COR-L47 (cell line): ENCODE measurements at places on chromosomes 3 and 15.
A peak's percentile ranks its signal among the peaks of the same experiment; 100 is the strongest.

- DNase-seq: no peak
Measured at GRCh38 chr3:16174389-16174788, at the start of gene GALNT15. TSS of gene GALNT15 (plus strand) at chr3:16174680. CDS start at chr3:16175152, 472 bp downstream.

- no peak for DNase-seq
Measured at GRCh38 chr3:31579828-31580227, 47.1 kb downstream of the STT3B start.

DNA sequence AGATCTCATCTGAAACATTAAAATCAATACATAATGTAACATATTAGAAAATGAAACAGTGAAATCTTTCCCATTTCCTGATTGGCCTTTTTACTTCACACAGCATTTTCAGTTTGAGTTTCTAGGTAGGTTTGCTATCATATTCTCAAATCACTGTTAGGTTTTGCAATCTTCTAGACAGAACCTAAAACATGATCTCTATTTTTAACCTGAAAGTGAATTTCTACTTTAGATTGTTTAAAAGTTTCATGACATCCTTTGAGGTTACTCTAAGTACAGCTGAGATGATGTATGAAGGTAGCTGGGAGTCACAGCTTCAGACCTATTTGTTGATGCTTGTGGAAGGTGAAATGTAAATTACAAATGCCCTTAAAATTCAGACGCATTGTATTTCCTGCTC lies 118.4 kb upstream of the GPR149 start:
- no peak for DNase-seq

- DNase-seq: no peak
Measured at GRCh38 chr3:39062180-39062579, 10.4 kb downstream of the WDR48 start.

DNA sequence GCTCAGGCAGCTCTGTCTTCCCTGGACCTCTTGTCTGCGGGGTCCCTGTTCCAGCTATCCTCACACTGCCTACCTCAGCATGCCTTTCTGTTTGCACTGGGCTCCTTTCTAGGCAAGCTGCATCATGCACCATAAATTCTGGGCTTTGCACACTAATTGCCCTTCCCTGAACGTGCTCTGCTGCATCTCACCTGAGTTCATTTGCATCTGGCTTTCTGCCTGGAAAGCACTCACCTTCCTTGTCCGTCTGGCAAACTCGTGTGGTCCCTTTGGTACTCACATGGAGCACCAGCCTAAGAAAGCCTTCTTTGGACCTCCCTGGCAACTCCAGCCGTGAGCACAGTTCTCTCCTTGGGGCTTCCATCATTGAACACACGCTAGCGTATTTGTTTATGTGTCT lies 365.6 kb downstream of the SV2B start:
- peak; percentile 49 for DNase-seq

DNA sequence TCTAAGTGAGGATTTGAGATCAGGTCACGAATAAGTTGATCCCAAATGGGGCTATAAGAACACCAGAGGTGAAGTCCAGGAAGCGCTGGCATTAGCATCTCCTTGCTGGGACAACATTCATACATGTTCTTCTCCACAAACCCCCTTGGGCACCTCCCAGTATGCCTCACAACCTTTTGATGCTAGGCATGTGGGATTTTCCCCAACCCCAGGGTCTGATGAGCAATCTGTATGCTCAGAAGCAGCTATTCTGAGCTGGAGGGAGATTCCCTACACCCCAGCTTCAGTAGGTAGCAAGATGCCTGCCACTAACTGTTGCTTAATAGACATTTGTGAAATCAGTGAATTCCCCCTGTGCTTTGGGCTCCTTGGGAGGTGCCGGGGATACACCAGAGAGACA lies 32.2 kb downstream of the SLC6A11 start:
- DNase-seq: no peak

DNA sequence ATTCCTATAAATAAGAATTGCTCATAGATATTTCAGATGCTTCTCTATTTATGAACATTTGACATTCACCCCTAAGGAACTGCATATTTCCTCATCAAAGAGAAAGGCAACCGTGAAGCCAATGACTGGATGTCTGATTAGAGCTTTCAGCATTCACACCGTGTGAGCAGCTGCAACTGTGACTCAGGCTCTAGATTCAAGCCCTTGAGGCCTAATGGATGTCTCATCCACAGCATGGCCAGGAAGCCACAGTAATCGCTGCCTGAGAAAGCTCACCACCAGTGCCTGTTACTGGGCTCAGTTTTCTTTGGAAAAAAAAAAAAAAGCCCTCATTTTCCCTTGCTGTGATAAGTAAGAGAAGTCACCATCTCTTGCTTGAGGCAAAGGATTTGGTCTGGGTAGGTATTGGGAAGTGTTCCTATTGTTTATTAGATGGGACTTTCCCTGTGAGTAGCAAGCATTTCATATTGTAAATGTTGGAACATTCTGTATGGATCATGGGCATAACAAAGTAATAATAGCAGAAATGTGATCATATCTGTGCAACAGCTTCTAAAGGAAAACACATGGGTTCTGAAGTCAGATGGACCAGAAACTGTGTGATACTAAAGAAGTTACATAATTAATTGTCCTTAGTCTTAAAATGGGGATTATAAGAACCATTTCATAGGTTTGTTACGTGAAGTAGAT lies 783.7 kb downstream of the AGBL1 start:
- no peak for DNase-seq

- peak; percentile 31 for DNase-seq
Measured at GRCh38 chr3:165339753-165340152, 143.6 kb upstream of the SLITRK3 start.

GRCh38 chr15:75468913-75469598 lies 17.6 kb upstream of the SIN3A start:
- DNase-seq: no peak

GRCh38 chr3:4805662-4806061 lies 173.6 kb upstream of the BHLHE40 start:
- no peak for DNase-seq

DNA sequence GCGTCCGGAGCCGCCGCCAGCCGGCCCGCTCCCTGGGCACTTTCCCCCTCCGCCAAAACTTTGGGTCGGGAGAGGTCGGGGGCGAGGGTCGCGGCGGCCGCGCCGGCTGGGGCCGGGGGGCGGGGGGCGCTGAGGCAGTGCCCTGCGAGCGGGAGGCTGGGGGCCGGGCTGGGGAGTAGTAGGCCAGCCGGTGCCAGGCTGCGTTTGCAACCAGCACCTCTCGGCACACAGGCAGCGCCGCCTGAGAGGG lies 452 bp downstream of the BBX start:
- DNase-seq: peak; percentile 63

DNA sequence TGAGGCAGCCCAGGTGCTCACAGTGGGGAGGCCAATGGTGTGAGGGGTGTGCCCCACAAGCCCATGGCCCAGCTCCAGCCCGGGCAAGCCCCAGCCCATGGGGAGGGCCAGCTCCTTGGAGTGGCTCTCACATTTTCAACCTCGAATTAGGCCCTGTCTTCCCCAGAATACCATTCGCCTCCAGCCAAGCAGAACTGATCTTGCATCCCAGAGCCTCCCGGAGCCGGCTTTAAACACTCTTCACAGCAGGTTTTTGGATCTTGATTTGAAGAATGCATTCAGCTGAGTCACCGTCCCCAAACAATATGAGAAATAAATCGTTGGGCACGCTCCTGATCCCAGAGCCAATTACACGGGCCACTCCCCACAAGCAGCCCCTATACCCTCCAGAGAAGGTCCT lies 23.7 kb downstream of the TPRA1 start:
- DNase-seq: peak; percentile 91

GRCh38 chr3:18751514-18751913 lies 326.4 kb upstream of the SATB1 start:
- DNase-seq: peak; percentile 44

- no peak for DNase-seq
Measured at GRCh38 chr3:4583416-4583815, 90.3 kb downstream of the ITPR1 start.

DNA sequence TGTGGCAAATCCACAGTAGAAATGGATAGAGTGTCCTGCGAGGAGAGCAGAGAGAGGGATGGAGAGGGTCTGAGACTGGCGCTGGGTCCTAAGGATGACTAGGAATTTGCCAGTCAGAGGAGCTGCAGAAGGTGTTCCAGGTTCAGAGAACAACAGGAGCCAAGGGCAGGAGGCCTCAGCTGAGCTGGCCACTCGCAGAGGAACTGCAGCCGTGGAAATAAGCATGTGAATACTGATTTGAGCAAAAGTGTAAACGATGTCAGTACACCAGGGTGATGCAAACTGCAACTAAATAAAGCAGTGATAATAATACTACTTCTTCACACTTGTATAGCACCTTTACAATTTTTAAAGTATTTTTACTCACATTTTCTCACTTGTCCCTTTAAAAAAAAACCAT lies 24.6 kb downstream of the SEMA6D start:
- no peak for DNase-seq

- DNase-seq: peak; percentile 51
Measured at GRCh38 chr3:160675566-160676124, 1.3 kb upstream of the ARL14 start.

DNA sequence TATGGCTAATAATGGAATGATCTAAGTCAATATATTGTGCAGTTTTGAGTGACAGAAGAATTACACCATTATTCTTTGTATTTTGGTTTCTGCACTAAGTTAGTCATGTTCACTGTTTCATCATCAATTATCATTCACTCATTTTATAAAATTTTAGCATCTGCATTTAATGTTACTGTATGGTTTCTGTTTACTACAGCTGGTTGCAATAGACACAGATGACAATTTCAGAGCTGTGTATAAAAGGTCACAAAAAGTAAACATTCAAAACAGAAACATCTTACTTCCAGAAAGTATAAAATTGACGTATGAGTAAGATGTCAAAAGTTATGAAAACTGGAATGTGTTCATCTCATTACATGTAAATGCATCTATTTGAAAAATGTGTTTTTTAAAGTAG lies 111.1 kb upstream of the GBE1 start:
- DNase-seq: no peak

GRCh38 chr3:183149915-183150750 lies 12.4 kb downstream of the LAMP3 start:
- no peak for DNase-seq

DNA sequence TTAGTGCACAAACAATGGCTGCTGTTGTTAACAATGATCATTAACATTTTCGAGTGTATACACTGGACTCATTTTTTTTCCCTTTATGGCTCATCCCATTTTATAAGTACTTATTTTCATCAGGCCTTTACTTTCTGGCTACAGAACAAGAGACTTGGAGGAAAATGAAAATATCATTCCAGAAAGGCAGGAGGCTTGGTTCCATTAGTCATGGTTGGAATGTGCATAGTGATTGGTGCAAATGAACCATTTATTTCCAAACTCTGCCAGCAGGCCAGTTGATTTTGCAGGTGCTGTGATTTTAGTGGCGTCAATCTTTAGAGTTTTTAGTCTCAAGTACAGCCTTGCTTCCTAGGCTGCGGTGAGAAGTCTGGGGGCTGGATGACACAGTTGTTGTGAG lies 151.8 kb downstream of the ITPR1 start:
- no peak for DNase-seq

GRCh38 chr15:93089727-93090305 lies 805 bp upstream of the RGMA start:
- no peak for DNase-seq

GRCh38 chr3:42510325-42510724 lies 7.9 kb downstream of the VIPR1 start:
- no peak for DNase-seq

DNA sequence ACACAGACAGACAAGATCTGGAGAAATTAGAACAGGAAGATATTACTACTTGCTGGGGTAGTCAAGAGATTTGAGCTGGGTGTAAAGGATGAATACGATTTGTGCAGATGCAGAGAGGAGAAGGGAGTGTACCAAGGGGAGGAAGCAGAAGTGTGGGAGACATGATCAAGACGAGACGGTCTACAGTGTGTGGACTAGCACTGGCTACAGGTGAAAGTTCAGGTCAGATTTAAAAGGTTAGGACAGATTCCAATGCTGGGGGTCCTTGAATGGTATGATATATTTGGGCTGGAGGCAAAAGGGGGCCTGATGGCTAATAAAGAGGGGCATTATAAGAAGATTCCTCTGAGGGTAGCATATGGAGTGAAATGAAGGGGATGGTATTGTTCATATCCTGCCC lies 12.1 kb downstream of the LDHAL6B start:
- no peak for DNase-seq

- no peak for DNase-seq
Measured at GRCh38 chr3:73228000-73228399, 166.5 kb downstream of the EBLN2 start.

GRCh38 chr3:151371526-151371925 lies 13.0 kb downstream of the P2RY12 start:
- DNase-seq: no peak

DNA sequence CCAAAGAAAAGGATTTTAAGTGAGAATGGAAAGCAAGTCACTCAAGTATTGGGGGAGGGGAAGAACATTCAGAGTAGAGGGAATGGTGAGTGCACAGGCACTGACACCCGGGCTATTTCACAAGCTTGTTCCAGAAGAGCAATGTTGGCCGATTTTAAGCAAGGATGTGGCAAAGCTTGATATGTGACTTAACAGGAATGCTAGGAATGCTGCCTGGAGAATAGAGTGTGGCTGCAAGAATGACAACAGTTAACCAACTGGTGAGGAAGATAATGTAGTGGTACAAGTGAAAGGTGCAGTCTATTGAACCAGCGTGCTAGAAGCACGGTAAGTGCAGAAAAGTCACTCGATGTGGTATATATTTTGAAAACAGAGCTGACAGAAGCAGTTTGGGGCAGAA lies 6.2 kb upstream of the CCDC80 start:
- DNase-seq: no peak

GRCh38 chr3:141851411-141851810 lies 25.0 kb upstream of the ATP1B3 start:
- no peak for DNase-seq

DNA sequence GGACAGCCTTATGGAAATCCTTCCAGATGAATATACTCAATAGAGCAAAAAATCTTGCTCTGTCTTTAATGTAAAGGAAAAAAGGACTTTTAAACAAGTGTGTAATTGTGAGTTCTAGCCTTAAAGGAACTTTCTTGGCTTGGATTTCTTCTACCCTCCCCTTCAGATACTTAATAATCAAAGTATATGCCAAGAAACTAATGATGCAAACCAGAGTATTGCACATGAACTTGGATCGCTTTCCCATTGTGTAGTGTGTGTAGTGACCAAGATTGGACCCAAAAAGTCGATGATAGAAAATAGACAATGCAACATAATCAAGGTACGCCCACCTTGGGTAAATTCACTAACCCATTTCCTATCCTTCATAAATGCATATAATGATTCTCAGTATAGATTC lies 123.8 kb downstream of the TIGIT start:
- DNase-seq: no peak

DNA sequence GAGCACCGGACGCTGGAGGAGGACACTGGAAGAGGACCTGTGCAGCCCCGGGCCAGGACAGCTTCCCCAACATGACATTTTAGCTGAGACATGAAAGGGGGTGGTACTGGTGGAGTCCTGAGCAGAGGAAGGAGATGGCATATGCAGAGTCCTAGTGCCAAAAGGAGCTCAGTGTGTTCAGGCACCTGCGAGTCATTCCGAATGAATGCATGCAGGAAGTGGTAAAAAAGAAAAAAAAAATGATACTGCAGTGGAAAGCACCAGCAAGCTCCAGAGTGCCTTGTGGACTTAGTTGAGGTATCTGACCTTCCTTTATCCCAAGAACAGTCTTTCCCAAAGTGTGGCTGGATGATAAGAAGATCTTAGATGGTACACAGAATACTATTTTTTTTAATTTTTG lies 6.6 kb upstream of the ZNF148 start:
- DNase-seq: no peak
